Brain microvascular endothelial cell (primary cell): ENCODE measurements at places on chromosomes 5 and 9.

- no peak for DNase-seq
Observed at GRCh38 chr5:167649471-167649870, 642.0 kb upstream of the WWC1 start.

GRCh38 chr5:56684159-56684558, 131.2 kb upstream of the MAP3K1 start:
- DNase-seq, result no peak

GRCh38 chr9:115212125-115212605, 94.2 kb upstream of the TNC start:
- DNase-seq, result no peak

- no peak for DNase-seq
Observed at GRCh38 chr5:75091597-75091996, 39.2 kb upstream of the GCNT4 start.

DNA sequence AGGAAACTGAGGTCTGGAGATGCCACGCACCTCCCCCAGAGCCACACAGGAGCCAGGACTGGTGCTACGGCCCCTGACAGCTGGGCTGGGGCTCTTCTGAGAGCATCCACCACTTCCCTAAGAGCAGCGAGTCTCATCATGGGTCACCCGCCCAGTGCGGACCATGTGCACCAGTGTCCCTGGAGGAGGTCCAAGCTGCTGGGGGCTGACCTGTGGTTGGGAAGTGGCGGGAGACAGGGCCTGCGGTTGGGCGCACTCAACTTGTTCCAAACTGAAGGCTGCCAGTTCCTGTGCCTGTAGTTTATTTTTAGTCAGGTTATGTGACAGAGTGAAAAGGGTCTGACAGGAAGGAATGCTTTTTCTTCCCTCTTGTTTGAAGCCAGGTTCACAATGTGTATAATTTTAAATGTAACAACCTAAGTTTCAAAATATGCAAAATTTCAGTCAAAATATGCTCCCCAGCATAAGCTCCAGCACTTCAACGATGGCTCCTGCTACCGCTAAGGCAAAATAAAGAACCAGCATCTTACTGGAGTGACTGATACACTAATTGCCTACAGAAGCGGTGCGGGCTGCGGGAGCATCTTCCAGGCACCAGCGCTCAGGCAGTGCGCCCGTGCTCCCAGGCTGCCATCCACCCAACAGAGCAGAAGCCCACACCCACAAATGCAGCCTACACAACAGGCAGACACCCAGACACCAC, 14.8 kb downstream of the BARHL1 start:
- peak; percentile 20 for DNase-seq

- no peak for DNase-seq
Observed at GRCh38 chr5:112681481-112681908, 56.2 kb upstream of the APC start.

DNA sequence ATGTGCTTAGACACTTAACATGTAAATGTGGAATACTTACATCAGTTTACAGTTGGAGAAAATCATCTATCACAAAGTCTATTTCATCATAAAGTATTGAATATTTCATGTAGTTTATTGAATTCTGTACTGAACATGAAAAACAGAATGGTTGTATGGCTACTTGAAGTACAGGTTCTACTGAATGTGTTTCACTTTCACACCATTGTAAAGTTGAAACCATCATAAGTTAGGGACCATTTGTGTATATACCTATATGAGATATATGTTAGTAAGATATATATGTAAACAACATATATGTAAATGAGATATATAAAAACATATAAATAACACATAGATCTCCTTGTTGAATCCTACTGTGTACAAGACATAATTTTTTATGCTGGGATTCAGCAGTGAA, 63.0 kb upstream of the TAF11L2 start:
- DNase-seq, result no peak

GRCh38 chr5:154729613-154730012, 25.6 kb upstream of the LARP1 start:
- no peak for DNase-seq

- no peak for DNase-seq
Observed at GRCh38 chr5:56025151-56025885, 30.6 kb upstream of the IL6ST start.

DNA sequence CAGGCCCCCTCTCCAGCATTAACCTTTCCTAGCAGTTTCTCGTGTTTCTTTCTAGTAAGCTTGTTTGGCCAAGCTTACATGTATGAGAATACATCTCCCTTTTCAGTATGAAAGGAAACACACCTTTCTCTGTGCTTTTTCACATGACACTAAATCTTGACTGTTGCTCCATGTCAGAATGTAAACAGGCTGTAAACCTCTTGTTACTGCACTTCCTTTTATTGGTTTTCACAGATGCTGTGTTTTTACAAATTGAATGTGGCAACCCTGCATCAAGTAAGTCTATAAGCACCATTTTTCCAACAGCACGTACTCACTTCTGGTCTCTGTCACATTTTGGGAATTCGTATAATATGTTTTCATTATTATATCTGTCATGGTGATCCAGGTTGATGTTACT, 2.2 kb upstream of the CANX start:
- DNase-seq, result no peak

- no peak for DNase-seq
Observed at GRCh38 chr5:961002-961710, 47.4 kb upstream of the NKD2 start.

GRCh38 chr5:79932510-79933504, 58.3 kb downstream of the MTX3 start:
- no peak for DNase-seq

GRCh38 chr5:107860044-107860443, 189.3 kb upstream of the EFNA5 start:
- no peak for DNase-seq

DNA sequence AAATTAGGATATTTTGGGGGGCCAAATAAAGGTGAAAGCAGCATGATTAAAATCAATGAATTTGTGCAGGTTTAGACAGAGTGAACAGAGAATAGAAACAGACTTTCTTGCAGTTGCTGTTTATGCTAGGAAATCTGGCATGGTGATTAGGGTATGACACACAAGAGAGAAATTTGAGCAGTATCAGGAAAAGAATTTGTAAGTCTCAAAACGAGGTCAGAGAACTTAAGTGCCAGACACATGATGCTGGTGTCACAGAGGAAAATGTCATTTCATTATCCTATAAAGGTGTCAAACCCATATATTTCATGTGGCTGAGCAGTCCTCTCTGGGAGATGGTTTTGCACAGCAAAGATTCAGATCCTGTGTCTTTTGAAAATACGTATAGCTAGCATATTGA, 15.7 kb downstream of the LVRN start:
- DNase-seq, result peak; percentile 72

GRCh38 chr9:99389087-99390033, 167.3 kb downstream of the SEC61B start:
- DNase-seq, result peak; percentile 25

DNA sequence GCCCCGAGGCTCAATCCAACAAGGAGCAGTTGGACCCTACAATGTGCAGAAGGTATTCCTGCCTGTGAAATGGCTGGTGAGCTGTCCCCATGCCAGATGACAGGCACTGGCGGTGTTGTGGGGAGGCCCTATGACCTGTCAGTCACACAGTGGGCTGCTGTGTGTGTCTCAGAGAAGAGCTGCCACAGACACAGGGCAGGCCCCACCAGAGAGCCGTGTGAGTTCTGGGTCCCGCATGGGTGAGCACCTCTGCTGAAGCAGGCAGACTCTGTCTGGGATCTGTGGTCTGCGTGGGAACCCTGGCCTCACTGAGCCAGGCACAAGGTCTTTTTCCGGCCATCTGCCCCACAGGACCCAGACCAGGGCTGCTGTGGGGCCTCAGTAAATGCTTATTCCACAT, 37.3 kb upstream of the PITX1 start:
- DNase-seq, result no peak

DNA sequence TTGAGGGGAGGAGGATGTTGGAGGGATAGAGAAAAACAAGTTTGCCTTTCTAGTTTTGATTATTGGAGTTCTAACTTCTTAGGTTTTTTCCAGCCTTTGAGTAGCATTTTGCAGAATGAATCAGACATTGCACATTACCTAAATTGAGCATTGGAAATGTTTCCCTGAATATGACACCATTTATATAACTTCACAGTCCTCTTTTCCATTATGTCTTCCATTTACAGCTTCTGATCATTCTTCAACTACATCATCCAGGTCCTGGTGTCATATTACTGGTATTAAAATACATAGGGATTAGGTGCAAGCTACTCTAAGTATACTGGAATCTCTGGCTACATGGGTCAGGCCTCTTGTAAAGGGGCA, 286.1 kb downstream of the ARHGAP26 start:
- no peak for DNase-seq

DNA sequence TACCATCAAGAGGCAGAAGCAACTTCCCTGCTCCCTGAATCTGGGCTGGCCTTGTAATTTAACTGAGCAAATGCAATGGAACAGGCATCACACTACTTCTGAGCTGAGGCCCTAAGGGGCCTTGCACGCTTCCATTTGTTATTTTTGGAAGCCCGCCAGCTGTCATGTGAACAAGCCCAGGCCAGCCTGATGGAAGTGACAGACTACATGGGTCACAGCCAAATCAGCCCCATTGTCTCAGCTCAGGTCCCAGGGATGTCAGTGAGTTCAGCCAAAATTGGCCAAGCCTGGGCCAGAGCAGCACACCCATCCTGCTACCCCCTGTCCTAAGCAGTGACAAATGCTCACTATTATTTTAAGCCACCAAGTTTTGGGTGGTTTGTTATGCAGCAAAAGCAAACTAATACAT, 72.8 kb downstream of the PRRT1B start:
- no peak for DNase-seq

DNA sequence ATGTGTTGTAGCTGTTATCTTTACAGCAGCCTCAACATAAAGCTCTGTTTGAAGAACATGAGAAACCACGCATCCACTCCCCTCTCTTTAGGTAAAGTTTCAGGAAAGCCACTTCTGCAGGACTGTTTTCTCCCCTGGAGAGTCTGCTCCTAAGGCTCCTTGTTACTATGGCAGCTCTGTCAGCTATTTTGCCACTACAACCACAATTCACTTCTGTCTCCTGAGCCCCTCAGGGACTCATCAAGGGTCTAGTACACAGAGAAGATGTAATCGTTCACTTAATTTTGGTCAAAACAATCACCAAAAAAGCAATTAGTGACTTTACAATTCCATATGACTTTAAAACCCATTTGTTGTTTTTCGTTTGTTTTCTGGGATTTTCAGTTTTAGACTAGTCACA, 157.7 kb downstream of the FBN2 start:
- no peak for DNase-seq

GRCh38 chr9:2602704-2603116, 18.9 kb upstream of the VLDLR start:
- no peak for DNase-seq

GRCh38 chr5:159911349-159911748, 4.9 kb upstream of the ADRA1B start:
- no peak for DNase-seq

DNA sequence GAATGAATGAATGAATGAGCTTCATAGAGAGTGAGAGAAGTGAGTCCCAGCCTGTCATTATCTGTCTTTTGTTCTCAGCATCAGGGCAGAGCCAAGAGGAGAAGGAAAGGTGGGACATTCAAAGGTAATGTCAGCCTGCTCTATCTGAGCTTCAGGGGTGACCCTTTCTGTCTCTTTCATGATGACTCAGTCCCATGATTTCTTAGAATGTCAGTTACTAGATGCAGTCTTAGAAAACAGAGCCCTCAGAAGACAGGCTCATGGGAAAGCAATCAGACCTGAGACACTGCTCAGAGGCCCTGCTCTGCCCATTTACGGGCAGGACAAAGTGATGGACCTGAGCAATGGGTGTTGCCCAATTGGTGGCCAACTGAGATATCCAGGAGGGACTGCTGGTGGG, 1.1 kb downstream of the SPATA31D1 start:
- no peak for DNase-seq

DNA sequence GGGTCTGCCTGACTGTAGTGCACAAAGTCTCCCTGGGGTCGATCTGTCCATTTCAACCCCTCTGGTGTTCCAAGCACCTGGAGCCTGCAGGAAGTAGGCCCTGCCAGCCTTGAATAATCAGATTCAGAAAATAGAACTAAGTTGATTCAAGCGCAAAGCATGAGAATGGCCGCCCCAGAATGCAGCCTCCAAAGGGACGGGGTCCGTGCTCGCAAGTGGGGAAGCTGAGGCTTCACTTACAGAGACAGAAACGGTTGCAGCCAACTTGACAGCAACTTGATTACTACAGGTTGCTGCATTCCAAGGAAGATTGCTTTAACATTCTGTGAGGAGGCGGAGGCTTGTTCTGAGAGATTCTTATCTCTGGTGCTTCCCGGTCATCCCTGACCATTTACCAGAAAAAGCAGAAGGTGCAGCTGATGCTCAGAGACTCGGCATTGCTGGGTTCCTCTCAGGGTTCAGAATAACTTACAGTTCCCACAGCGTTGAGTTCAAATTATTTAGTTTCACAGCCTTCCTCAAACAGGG, 14.9 kb upstream of the LRRC14B start:
- no peak for DNase-seq

GRCh38 chr5:65818592-65818991, 96.6 kb downstream of the NLN start:
- no peak for DNase-seq

DNA sequence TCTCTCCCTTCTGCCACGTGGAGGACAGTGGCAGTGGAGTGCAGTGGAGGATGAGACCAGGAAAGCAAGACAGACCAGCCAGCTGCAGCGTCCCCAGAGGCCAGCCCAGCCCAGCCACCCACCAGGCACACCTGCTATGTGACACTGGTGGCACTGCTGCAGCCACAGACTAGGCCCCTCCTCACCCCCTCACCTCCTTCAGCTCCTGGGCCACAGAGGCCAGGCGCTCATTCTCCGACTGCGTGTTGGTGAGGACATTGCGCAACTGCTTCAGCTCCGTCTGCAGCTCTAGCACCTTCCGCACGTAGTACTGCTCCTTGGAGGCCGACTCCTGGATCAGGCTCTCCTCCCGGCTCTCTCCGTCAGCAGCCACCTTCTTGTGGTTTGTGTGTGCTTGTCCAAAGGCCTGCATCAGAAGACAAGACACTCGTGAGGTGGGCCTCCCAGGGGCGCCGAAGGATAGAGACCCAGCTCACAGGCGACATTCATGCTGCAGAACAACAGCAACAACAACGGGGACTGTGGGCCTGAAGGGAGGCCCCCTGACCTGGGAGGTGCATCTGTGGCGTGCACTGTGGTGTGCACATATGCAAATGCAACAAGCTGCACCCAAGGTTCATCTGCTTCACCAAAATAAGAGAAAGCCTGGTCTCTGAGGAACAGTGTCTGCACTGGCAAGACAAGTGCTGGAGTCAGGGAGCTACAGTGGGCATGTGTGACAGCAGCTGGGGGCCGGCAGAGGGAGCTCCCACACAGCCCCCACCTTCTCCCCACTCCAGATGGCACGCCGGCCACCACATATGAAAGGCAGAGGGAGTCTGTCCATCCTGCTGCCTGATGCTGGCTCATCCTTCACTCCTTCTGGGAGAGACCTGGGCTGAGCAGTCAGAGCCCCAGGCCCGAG, 35.5 kb downstream of the BICD2 start:
- no peak for DNase-seq

- no peak for DNase-seq
Observed at GRCh38 chr5:178246624-178247279, 14.2 kb upstream of the PHYKPL start.

GRCh38 chr9:134858051-134858841, 22.4 kb upstream of the FCN2 start:
- no peak for DNase-seq
